ENCODE measurements at places on chromosomes 2 and 18.

GRCh38 chr18:23485386-23485785, 17.9 kb upstream of the RMC1 start:
- no peak for DNase-seq

DNA sequence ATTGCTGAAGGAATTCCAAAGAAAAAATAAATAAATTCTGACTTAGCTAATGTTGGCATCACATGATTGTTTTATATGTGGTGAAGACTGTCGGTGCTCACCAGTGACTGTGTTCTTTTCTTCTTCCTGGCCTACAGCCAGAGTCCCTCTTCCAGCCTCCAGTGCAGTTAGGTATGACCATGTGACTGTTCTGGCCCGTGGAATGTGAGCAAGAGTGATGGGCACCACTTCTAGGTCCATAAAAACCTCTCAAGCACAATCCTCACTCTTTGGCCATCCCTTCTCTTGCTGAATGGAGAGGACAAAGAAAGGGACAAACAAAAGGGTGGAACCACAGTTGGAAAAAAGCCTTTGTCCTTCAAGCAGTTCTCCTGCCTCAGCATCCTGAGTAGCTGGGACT, 39.0 kb upstream of the BMPR2 start:
- no peak for DNase-seq

DNA sequence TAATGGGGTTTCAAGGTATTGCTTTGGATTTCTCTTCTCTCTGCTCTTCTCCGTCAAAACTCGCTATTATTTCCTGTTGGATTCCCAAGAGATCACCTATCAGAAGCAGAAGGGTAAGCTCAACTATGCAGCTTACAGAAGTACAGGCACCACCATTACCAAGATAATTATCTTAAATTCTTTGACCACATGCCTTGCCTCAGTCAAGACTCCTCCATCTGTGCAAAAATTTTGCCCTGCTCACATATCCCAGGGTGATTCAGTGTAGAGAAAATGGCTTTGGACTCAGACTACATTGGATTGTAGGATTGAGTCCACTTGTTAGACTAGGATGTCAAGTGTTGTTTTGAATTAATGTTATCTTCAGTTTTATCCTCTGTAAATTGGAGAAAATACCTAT, 698.7 kb downstream of the TDRD15 start:
- no peak for DNase-seq

GRCh38 chr18:70176537-70176936, 28.9 kb downstream of the RTTN start:
- DNase-seq = no peak

GRCh38 chr2:119699016-119699606, 20.1 kb downstream of the TMEM177 start:
- no peak for DNase-seq

DNA sequence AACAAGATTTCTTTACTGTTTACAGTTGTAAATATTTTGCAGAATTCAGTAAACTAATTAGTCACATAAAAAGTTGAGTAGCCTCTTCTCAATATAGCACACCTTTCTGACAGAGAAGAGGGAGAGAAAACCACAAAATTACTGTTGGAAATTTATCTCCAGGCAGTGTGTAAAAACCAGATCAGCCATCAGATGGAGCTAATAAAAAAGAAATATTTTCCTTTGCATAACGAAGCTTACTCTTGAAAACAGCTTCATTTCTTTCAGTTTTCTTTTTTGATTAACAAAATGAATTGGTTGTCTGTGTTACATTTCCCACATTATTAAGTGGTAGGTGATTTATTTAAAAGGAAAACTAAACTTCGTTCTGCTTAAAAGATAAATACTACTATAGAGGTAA, 259.3 kb upstream of the KCNJ3 start:
- DNase-seq = no peak

DNA sequence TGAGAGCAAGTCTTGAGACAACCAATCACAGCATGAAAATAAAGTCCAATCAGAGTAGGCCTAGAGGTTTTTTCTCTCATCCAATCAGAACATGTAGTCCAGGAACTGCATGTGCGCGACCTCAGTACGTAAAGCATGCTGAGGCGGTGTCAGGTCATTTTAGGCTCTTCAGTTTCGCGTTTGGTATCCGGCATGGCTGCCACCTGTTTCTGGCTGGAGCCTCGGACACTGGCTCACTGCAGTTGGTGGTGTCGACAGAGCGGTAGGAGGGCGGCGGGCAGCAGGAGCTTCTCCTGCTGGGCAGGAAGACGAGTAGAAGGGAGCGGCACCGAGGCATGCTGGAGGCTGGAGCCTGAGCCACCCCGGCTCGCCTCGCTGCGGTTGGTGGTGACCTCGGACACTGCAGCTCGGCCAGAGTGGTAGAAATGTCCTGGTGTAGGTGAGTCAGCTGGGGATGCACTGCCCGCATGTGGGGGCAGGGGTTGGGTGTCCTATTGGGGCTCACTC, 15.8 kb downstream of the CCDC74A start:
- no peak for DNase-seq

DNA sequence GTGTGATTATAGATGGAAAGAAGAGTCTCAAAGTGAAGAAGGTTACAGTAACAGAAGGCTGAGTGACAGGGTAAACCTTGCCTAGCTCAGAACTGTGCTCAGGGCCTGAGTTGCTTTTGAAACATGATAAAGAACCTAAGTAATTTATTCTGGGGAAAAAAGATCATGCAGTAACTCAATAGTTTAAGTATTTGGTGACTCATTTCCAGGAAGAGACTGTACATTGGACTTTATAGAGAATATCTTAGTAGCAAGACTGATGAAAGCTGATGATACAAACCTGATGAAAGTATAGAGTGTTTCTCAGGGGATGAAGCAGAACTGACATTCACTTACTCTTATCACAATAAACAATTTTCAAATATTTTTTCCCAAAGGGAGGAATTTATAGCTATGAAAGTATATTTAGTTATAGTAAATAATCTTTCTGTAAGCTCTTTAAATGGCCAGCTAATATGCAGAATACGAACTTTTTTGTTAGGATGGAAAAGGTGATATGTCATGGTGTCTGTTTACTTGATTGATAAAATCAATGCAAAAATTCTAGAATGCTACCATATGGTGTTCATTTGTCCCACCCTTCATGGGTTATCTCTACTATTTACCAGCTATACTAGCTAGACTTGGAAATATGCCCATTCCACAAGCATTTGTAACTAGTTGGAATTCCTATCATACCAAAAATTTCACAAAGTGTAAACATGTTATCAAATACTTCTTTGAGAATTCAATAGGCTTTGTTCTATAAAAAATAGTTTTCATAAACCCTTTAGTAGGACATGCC, 1265.5 kb upstream of the ACVR2A start:
- DNase-seq = no peak

- DNase-seq = no peak
Observed at GRCh38 chr2:163669506-163669905, 66.3 kb downstream of the FIGN start.

- DNase-seq = no peak
Observed at GRCh38 chr18:25787276-25787675, 303.1 kb downstream of the SS18 start.

DNA sequence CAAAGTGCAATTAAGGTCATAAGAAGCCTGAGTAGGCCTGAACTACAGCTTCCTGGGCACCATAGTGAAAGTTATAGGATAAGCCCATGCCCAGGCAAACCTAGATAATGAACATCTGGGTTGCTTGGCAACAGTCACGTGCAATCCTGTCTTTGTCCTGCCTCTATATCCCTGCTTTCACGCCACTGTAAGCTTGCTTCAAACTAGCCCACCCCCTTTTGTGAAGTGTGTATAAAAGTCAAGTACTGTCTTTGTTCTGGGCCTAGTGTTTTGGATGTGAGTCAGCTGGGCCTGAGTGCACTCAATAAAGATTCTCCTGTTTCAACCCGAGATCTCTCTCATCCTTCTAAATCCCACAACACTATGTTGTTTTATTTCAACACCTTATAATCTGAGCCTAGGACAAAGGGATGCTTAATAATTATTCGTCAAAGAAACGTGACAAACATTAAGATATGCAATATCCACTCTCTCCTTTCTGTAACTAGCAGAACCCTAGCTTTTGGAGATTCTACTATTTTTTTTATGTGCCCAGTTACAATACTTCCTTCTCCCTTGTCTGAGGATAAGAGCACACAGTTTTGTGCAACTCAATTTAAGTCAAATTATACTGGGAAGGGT, 927.8 kb downstream of the SUCLG1 start:
- no peak for DNase-seq

- DNase-seq = no peak
Observed at GRCh38 chr2:128037649-128038048, 9.8 kb upstream of the SAP130 start.

DNA sequence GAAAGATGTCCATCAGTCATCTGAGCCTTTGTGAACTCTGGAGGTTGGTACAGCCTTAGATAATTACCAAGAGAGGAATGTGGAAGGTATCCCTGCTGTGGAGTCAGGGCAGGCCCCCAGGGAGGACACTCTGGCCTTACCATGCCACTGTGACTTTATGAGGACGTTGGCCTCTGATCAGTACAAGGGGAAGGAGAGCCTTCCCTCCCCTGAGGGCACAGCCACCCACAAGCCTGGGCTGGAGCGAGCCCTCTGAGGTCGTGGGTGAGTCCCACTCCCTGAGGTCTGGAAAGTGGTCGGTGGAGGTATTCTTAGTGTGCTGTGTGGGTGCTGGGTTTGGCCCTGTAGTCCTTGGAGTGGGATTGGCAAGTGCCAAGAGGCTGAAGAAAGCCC, 91.6 kb downstream of the STPG4 start:
- no peak for DNase-seq
